ENCODE measurements at places on chromosomes 12 and 14.

DNA sequence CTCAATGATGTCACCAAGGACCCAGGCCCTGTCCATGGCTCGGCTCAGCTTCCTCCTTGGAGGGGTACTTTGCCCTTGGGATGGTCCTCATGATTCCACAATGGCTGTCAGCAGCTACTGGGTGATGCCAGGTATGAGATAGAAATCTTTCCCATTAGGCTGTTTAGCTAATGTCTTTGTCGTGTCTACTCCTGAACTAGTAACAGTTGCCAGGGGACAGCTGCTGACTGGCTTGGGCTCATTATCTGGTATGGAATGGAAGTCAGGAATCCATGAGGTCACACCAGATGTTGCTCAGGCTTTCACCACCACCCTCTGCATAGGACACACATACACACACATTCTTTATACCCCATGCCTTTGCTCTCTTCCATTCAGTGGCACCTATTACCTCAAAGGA lies 9.2 kb downstream of the PRPH start:
- DNase-seq: no peak

GRCh38 chr14:95101736-95102679 lies 55.3 kb downstream of the DICER1 start:
- DNase-seq: no peak

DNA sequence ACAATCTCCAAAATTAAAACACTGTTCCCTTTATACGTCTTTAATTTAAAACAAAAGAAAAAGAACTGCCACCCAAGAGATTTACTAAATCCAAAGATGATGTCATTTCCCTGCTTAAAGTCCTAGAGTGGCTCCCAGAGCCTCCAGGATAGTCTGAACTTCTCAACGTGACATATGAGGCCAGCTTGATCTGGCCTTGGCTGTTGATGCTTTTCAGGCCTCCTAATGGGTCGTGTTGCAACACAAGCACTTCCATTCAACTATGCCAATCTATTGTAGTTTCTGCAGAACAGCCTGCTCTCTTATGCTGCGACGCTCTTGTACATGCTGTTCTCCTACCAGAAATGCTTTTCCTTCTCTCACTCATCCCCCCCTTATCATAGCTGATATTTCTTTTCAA lies 35.7 kb downstream of the LGR5 start:
- no peak for DNase-seq

DNA sequence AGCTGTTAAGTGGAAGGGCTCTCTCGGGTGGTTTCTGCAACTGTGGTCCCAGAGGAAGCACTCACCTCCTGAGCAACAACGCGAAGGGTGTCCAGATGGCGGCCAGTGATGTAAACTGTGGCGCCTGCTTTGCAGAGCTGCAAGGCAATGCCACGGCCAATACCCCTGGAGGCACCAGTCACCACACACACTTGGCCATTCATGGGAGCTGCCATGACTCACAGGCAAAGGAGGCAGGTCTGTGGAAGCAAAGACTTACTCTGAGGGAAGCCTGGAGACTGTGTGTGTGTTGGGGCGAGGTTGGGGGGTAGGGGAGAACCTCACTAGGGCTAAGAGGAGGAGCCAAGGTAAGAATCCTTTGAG lies 707 bp downstream of the DHRS1 start:
- DNase-seq: no peak

DNA sequence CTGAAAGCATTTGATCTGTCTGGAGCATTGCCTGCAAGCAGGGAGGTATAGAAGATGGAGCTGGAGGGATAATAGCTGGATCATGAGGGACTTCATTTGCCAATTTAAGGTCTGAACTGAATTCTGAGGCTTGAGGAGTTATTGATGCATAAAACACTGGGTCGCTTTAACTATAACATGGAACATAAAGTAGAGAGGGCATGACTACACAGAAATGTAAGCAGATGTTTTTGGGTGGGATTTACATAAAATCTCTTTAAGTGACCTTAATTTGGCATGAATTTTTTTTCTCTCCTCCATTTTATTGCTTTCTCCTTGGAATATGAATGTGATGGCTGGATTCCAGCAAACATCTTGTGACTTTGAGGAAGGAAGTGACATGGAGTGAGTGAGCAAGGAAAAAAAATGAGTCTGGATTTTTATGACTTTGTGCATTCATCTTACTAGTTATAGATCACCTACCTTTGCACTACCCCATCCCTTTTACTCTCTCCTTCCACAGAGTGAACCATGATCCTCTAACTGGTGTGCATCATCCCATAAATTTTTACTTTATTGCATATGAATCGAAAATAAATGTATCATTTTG lies 356.0 kb downstream of the DUSP6 start:
- no peak for DNase-seq

DNA sequence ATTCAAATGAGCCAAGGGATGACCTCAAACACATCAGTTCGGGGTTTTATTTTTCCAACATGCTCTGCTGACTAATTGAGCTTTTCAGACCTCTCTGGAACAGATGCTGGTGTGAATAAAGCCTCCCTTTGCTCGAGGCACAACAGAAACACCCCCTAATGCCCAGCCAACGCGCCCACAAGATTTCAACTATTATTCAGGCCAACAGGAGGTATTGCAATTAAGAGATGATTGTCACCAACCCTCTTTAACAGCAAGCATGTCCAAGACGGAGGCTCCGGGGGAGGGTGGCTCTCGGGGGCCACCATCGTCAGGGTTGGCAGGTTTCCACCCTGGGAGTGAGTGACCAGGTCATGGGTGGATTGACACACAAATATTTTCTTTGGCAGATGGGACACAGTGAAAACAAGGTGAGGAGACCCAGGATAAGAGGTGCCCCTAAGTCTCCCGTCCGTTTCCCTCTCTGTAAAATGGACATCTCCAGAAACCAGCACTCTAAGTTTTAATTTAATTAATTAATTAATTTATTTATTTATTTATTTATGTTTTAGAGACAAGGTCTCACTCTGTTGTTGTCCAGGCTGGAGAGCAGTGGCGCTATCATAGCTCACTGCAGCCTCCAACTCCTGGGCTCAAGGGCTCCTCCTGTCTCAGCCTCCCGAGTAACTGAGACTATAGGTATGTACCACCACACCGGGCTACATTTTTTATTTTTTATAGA lies 56.1 kb downstream of the MAP1LC3B2 start:
- no peak for DNase-seq

GRCh38 chr14:105207996-105208737 lies 27.1 kb upstream of the NUDT14 start:
- DNase-seq: no peak

DNA sequence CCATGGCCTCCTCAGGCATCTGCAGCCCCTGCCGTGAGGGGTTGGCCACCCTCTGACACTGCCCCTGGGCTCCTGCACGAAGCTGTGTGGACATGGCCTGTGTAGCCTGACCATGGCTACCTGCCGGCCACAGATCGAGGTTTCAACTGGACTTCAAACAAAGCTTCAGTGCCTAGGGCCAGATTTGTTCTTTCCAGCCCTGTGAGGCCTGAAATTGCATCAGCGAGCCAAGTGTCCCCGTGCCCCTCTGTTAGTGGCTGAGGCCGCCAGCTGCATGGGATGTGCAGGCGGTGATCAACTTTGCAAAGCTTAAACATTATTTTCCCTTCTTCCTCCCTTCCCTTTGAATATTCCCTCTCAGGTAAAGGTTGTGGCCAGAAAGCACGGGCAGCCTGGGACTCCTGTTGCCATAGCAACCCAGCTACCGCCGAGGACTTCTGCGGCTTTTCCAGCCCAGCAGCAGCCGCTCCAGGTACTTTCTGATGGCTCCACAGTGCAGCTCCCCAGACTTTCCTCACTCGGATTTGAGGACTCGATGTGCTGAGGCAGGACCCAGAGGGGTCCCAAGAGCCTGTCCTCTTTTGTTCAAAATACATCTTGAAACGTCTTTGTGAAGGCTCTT lies 35.8 kb downstream of the DDX51 start:
- DNase-seq: no peak

- DNase-seq: no peak
These were observed 25.7 kb downstream of the C14orf132 start for GRCh38 chr14:96064866-96065265.

DNA sequence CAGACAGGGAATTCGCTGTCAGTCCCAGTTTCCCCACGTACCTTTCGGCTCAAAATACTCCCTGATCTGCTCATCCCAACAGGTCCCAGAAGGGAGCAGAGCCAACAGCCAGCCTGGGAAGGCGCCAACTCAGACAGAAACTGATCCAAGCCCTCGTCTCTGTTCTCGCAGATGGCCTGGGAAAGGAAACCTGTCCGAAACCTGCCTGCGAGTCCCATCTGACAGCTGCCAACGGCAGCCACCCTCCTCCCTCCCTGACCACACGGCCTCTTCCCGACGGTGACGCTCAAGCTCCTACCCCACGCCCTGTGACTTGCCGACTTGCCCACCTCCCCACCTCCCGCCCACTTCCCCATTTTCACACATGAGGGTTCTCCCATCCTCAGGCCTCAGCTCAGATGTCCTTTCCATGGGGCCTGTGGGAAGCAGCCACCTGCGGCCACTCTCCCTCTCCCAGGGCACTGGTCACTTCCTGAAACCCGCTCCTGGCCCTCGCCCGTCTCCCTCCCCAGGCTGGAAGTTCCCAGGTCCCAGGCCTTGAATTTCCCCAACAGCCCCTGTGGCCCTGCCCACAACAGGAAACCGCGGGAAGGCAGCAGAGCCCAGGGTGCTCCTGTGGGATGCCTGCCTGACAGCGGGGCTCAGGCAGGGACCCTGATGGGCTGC lies 60.9 kb upstream of the FBRSL1 start:
- no peak for DNase-seq

DNA sequence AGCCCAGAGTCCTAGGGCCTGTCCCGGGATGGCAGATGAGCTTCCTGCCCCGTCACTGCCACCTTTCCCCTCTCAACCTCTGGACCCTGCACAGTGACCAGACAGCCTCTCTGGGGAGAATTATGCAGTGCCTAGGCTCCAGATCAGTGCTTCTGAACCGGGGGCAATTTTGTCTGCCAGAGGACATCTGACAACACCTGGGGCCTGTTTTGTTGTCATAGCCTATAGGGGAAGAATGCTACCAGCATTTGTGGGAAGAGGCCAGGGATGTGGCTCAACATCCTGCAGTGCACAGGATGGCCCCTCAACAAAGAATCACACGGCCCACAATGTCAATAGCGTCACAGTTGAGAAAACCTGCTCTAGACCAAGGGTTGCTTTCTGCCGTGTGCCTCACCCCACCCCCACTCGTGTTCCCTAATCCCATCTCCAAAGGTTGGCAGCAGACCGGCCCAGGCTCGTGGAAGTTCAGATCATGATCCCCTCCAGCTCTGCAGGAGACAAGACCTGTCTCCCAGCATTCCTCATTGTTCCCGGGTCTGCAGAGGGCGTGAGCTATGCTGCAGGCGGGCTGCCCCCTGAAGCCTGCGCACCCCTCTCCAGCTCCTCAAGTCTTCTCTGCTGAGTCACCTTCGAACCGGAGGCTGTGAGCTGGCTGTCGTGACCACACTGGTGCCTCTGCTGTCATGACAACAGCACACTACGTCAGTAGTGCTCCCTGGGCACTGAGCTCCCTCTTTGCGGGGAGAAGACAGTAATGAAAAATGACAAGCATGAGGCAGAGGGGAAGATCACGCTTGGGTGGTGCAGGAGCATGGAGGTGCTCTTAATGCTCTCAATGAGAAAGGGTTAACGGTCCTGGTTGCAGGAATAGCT lies 2.0 kb upstream of the GAPDH start:
- peak; percentile 65 for DNase-seq

- no peak for DNase-seq
These were observed 137.3 kb downstream of the TTC7B start for GRCh38 chr14:90678846-90679362.

DNA sequence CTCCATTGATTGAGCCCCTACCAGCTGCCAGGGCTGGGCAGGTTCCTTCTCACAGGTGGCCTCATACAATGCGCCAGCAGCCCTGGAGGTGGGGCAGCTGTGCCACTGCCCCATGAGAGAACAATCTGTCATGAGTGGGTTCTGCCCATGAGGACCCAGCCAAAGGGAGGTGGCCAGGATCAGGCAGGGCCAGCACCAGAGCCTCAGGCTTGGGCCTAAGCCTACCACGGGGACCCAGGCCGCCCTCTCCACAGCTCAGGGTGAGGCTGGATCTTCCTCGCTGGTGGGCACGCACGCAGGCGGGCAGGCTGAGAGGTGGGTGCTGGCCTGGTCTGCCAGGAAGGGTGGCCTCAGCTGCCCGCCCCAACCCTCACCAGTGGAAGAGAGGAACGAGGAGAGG lies 110.7 kb downstream of the KIF26A start:
- no peak for DNase-seq

DNA sequence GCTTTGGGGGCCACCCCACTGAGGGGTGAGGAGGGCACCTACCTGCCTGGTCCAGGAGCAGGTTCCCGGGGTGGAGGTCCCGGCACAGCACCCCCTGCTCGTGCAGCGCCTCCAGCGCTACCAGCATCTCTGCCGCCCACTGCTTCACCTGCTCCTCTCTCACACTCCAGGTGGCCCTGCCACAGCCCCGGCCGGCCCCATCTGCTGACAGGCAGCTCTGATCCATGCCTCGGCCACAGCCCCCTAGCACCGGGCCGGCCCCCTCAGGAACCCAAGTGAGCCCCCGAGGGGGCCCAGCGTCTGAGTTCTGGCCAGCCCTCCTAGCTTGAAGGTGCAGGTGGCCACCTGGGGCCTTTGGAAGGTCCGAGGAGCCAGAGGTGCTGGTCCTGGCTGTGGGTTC lies 13.6 kb downstream of the RPS6KL1 start:
- no peak for DNase-seq

- DNase-seq: no peak
These were observed 1.7 kb downstream of the ATF7IP start for GRCh38 chr12:14367040-14367661.

GRCh38 chr14:102544046-102544746 lies 34.6 kb upstream of the ANKRD9 start:
- no peak for DNase-seq

- DNase-seq: no peak
These were observed 2.6 kb downstream of the WNK1 start for GRCh38 chr12:754851-755562.

DNA sequence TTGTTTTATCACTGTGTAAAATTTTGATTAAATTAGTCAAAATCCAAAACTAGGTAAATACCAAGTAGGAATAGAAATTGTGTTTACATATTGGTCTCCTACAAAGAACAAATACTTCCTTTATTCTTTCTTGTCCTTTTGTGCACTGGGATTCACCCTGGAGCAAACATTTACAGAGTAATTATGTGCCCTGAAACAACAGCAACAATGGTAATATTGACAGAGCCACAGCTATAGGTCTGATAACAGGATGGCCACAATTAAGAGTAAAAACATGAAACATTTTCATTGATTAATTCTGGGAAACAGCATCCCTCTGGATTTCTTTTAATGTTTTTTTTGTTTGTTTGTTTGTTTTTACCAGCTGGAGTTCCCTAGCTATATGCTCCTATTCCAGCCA lies 61.2 kb downstream of the SLC38A6 start:
- DNase-seq: no peak
